ENCODE measurements at places on chromosomes 3 and 15.

DNA sequence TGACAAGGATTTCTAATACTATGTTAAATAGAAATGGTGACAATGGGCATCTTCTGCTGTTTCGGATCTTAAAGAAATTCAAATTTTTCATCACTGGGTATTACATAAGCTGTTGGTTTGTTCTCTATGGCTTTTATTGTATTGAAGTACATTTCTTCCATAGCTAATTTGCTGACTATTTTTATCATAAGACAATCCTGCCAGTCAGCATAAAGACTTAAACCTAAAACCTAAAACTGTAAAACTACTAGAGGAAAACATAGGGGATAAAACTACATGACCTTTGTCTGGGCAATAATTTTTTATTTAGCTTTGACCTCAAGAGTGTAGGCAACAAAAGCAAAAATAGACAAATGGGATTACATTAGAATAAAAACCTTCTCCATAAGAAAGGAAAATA lies 1017.4 kb downstream of the SI start:
- no peak for DNase-seq

GRCh38 chr3:54818486-54818885 lies 109.4 kb downstream of the LRTM1 start:
- no peak for DNase-seq

DNA sequence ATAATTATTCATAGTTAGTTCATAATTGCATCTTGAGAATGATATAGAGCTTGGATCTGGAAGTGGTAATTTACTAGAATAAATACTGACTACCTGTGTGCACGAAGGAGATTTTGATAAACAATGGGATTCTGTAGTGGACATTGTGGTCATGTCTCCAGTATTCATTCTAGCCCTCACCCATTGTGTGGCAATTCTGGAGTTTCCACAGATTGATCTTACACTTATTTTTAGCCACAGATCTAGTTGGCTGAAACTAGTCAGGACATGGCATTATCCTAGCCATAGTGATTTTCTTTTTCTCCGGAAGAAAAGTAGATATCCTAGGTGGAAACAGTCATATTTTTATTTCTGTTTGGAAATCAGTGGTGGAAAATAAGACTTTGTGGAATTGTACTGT lies 833.1 kb downstream of the NAALADL2 start:
- DNase-seq, result no peak

DNA sequence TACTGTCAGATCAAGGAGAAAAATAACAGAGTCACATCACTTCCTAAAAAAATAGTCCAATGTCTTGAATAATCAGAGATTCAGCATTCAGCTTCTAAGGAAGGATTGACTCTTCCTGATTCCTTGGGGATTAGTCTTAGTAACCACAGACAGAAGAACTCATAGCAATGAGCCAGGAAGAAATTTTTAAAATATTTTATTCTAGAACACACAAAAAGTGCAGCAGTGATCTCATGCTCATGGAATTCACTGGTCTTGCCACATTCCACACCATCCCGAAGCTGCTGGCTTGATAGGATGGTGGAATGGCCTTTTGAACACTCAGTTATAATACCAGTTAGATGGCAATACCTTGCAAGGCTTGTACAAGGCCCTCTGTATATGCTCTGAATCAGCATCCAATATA lies 43.0 kb upstream of the ABI3BP start:
- no peak for DNase-seq

- no peak for DNase-seq
Measured at GRCh38 chr3:139358841-139359562, 15.2 kb downstream of the MRPS22 start.

- no peak for DNase-seq
Measured at GRCh38 chr3:30778933-30779332, 115.5 kb downstream of the GADL1 start.

DNA sequence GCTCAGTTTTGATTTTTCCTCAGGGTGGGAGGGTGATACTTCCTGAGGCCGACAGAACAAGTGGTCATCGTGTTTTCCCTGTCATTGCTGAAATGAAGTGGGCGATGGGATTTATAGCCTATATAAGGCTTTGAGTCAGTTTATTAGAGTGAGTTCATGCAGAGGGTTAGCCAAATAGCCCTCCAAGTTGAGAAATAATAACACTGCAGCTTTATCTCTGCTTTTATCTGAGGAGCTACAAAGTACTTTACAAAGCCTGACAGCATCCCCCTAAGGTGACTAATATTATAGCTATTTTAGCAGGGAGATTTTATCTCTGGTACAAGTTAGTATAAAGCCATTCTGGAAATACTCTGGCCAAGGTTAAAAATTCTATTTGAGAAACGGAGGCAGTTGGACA lies 389.6 kb downstream of the MFSD1 start:
- DNase-seq, result no peak

- no peak for DNase-seq
Measured at GRCh38 chr15:78104119-78104479, 11.7 kb downstream of the SH2D7 start.

DNA sequence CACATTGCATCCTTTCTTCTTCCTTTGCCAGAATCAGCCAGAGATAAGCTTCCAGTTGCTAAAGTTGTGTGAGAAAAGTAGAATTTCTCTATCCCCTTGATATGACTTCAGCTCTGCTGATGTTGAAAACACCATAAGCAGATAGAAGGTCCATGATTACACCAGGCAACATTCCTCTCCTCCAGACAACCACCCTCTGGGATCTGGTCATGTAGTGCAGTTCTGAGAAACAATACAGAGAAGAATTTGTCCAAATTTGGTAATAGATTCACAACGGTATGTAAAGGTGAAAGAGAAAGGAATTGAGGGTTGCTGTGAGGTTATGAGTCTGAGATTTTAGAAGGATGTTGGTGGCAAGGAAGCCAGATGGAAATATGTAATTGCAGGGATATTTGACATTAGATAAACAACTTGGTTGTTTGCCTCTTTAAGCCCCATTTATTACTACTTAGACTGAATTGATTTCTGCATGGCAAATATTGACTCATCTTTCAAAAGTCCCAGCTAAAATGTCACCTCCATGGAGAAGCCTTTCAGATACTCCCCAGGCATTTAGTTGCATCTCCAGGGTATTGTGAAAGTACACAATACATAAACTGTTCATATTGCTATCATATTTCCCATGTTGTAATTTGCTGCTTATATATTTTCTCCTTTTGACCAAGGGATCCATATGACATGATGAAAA lies 134.9 kb downstream of the GAP43 start:
- DNase-seq, result no peak

- no peak for DNase-seq
Measured at GRCh38 chr15:82942691-82943090, 9.8 kb downstream of the HOMER2 start.

GRCh38 chr3:2656806-2657777 lies 453.1 kb downstream of the IL5RA start:
- DNase-seq, result no peak

DNA sequence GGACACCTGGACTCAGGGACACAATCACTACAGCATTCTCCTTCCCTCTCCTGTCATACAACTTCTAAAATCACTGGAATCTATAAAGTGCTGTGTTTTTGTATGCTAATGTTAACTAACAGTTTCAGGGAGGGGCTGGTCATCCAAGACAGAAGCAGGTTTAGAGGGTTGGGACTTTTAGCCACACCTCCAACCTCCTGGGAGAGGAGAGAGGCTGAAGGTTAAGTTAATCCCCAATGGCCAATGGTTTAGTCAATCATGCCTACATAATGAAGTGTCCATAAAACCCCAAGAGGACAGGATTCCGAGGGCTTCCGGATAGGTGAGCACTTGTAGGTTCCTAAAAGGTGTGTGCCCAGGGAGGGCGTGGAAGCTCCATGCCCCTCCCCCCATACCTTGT lies 219.3 kb upstream of the CTNNB1 start:
- DNase-seq, result no peak

GRCh38 chr3:21462141-21462540 lies 288.9 kb downstream of the ZNF385D start:
- DNase-seq, result no peak

DNA sequence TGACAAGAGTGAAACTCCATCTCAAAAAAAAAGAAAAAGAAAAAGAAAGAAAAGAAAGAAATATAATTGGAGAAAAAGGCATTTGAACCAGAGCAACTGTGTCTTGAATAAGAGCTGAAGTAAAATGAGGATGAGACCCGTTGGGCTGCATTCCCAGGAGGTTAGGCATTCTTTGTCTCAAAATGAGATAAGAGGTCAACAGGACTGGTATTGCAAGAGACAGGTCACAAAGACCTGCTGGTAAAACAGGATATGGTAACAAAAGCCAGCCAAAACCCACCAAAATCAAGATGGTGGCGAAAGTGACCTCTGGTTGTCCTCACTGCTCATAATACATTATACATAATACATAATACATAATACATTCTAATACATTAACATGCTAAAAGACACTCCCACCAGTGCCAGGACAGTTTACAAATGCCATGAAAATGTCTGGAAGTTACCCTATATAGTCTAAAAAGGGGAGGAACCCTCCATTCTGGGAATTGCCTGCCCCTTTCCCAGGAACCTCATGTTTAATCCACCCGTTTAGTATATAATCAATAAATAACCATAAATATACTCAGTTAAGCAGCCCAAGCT lies 8.6 kb upstream of the TIPIN start:
- DNase-seq, result no peak

DNA sequence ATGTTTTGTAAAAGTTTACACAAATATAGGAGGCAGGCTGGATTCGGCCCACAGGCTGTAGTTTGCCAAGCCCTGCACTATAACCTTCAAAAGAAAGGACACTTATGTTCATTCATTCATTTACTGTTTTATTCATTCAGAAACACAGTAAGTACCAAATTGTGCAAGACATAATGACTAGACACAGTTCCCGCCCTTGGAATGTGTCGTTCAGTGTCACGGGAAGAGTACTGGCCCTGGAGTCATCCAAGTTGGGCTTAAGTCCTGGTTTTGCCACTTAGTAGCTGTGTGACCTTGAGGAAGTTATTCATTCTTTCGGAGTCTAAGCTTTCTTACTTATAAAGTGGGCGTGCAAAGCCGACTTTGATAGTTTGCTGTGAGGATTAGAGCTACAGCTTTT lies 22.0 kb downstream of the COLQ start:
- no peak for DNase-seq

DNA sequence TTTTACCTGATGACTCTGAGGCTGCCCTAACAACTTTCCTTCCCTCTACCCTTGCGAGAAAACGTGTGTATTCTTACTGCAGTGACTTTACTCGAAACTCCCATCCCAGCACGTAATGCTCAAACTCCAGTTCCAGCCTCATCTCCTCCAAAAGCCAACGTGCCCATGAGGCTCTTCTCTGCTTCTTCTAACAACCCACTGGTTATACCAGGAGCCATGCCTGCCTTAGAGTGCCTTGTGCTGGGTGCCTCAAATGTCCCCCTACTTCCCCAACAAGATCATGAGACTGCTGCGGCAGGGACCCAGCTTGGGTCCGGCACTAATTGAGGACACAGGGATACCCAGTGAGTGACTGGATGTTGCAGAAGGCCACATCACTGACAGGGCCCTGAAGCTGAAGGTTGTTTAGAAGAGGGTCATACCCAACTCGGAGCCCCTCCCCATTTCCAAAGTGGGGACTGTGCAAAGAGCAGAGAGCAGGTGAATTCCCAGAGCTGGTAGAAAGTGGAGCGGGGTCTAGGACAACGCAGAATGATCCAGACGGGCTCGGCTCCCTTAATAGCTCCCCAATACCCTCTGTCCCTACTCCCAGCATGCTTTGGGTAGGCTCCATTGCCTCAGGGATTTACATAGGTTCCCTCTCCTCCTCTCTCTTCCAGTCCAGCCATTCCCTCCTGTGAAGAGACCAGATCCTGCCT lies 71.4 kb downstream of the BDH1 start:
- no peak for DNase-seq

DNA sequence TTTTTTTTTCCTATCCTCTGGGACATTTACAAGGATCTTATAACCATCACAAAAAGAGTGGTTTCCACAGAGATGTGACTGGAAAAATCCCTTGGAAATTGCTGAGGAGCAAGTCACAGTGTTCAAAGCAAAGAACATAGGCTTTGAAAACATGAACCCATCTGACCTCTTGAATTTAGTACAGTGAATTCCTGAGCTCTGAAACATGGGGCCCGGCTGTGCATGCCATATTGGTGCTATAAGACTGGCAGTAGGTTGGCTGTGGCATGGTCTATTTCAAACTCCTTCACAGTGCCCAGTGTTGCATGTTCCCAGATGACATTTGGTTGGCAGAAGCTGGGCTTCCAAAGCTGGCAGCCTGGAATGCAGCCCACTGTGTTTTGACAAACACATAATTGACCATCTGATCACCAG lies 202.2 kb downstream of the TIGIT start:
- no peak for DNase-seq

DNA sequence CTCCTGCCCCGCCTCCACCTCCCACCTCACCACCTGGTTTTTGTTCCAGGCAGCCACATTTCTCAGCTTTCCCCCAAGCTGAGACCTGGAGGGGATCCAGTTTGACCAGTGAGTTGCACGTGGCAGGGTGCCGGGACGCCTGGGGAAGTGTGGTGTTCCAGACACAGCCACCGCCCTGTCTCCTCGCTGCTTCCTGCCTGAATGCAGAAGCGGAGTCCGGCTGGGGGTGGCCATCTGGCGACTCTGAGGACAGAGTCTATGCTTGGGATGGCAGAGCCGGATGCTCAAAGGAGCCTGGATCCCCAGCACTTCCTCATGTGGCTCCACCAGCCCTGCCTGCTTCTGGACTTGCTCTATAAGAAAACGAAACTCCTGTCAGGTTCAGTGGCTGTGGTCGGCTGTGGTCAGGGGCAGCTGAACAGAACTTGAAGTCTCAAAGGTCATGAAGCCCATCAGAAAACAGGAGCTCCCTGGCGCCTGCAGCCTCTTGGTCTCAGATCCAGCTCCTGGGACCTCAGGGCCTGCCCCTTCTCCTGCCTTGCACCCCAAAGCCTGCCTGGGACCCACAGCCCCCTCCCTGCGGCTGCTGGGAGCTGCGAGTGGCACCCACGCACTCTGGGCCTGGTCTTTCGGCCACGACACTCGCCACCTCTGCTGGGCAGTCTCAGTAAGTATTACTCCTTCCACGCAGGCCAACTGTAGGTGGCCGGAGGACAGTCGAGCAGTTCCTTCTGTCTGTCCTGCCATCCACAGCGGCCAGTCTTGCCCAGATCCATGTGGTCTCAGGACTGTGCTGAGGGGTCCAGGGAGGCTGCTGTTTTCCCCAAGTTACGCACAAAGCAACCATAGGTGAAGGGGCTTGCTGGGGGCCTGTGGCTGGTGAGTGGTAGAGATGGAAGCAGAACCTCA lies 112.8 kb upstream of the MEF2A start:
- DNase-seq, result no peak

GRCh38 chr3:99702953-99703943 lies 64.9 kb downstream of the COL8A1 start:
- DNase-seq, result no peak

- DNase-seq, result no peak
Measured at GRCh38 chr15:79028411-79028964, 62.1 kb downstream of the RASGRF1 start.
